Adrenal gland (tissue), 19 donors: ENCODE measurements at places on chromosomes 3 and 15.

- H3K4me3 ChIP-seq: no peak overlapping the region
- no peaks in the 10 kb centered on the region for H3K4me1 ChIP-seq
- peak; percentile 12 for DNase-seq
- no peaks in the 10 kb centered on the region for H3K27me3 ChIP-seq
- H3K27ac ChIP-seq: no peak overlapping the region
Observed at GRCh38 chr3:8760091-8760490, 9.3 kb downstream of the OXTR start.

DNA sequence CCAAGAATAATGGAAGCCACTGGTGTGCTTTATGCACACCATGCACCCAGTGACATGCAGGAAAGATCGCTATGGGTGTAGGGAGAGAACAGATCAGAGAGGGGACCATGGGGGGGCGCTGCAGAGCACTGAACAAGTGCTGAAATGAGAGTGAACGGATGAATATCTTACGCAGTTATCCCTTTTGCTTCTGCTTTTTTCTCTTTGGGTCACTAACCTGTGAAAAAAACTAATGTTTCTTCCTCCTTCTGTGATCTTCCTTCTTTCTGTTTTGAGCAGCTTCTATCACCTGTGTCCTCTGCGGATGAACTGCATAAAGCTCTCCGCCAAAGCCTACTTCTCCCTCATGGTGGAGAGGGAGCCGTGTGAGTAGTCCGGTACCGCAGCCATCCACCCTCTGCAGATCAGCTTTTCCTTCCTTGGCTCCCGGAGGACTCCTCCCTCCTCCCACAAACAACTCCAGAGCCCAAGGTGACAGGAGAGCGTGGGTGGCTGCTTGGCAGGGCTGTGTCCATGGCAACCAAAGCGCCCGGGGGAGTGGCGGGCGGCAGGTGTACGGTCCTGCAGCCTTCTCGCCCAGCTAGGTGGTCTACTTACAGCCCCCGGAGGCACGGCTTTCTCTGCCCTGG is 106.2 kb downstream of the DGKG start:
- peak; percentile 47 for DNase-seq
- H3K4me1 ChIP-seq: peaks cover 4% of the 10 kb centered on the region
- H3K36me3 ChIP-seq: no peaks in the 10 kb centered on the region
- no peak overlapping the region for H3K4me3 ChIP-seq

DNA sequence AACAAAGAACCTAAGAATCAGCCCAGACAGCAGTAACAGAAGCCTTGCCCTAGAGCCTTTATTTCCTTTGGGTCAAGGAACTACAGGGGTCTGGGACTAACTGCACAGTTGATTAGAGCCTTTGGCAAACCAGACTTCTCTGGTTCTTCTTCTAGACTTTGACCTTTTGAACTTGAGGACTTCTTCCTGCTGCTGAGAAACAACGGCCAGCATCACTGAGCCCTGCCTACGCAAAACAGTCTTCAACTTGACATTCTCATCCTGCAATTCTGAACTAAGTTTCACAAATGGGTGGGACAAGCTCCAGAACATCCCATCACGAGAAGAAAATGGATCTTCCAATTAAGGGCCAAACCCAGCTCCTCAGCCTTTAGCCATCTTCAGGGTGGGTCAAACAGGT is 31.4 kb downstream of the CMTM6 start:
- no peaks in the 10 kb centered on the region for H3K27me3 ChIP-seq
- H3K36me3 ChIP-seq: no peaks in the 10 kb centered on the region
- H3K4me3 ChIP-seq: no peak overlapping the region
- DNase-seq: no peak
- H3K4me1 ChIP-seq: peaks cover 20% of the 10 kb centered on the region
- H3K27ac ChIP-seq: no peak overlapping the region

- peak; percentile 64 for DNase-seq
- H3K4me1 ChIP-seq: peaks cover 80% of the 10 kb centered on the region
- no peaks in the 10 kb centered on the region for H3K27me3 ChIP-seq
- H3K36me3 ChIP-seq: no peaks in the 10 kb centered on the region
- H3K4me3 ChIP-seq: no peak overlapping the region
Observed at GRCh38 chr3:30681649-30682211, 75.3 kb downstream of the TGFBR2 start.

DNA sequence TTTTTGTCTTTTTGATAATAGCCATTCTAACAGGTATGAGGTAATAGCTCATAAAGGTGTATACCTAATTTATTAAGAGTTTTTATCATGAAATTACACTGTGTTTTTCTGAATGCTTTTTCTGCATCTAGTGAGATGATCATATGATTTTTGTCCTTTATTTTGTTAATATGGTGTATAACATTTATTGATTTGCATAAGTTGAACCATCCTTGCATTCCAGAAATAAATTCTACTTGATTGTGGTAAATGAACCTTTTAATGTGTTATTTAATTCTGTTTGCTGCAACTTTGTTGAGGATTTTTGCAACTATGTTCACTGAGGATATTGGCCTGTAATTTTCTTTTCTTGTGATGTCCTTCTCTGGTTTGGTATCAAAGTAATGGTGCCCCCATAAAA is 28.0 kb upstream of the PCSK6 start:
- H3K27me3 ChIP-seq: no peaks in the 10 kb centered on the region
- no peak overlapping the region for H3K27ac ChIP-seq
- no peaks in the 10 kb centered on the region for H3K36me3 ChIP-seq
- no peak overlapping the region for H3K4me3 ChIP-seq
- DNase-seq: no peak
- H3K4me1 ChIP-seq: no peaks in the 10 kb centered on the region
